ENCODE measurements at places on chromosomes 5 and 9.

- DNase-seq, result no peak
These were observed 42.7 kb downstream of the NCS1 start for GRCh38 chr9:130214776-130215340.

DNA sequence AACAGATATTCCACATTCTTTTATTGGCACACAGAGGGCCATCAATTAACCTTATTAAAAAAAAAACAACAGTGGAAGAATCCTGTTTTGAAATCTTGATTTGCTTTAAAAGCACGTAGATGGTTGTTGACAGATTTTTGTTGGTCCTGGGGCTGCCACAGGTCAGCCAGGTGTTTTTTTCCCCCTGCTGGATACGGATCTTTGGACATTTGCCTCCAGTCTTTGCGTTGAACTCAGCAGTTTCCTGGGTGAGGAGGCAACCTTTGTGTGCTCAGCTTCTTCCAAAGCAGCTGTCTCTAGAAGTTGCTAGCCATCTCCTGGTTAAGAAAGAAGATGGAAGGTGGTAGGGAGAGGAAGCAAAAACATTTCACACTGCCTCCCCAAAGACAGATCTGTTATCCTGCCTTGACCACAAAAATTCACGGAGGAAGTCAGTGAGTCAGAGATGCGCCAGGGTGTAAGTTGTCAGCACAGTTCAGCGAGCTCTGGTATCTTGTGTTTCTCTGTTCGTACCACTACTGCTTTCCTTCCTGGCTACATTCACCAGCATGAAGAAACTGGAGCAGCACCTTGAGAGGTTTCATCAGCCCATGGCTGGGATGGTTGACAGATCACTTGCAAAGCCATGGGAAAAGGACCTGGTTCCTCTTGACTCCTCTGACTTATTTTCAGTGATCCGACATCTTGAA is 207.3 kb downstream of the ARHGAP26 start:
- peak; percentile 11 for DNase-seq

DNA sequence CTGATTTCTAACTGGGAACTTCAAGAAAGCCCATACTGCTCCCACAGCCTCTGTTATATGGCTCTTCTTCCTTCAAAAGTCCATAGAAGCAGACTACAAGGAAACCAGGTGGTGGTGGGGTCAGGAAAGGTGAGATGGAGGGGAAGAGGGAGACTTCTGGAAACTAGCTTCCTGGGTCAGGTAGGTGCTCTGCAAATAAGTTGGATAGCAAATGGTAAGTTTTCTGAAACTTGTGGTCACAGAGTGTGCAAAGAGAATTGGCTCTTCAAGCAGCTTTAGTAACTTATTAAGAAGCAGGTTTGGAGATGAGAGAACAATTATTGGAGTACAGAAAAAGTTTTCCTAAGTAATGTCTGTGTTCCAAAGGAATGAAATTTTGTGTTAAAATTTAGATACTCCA is 316.9 kb downstream of the ADGRV1 start:
- DNase-seq, result no peak

DNA sequence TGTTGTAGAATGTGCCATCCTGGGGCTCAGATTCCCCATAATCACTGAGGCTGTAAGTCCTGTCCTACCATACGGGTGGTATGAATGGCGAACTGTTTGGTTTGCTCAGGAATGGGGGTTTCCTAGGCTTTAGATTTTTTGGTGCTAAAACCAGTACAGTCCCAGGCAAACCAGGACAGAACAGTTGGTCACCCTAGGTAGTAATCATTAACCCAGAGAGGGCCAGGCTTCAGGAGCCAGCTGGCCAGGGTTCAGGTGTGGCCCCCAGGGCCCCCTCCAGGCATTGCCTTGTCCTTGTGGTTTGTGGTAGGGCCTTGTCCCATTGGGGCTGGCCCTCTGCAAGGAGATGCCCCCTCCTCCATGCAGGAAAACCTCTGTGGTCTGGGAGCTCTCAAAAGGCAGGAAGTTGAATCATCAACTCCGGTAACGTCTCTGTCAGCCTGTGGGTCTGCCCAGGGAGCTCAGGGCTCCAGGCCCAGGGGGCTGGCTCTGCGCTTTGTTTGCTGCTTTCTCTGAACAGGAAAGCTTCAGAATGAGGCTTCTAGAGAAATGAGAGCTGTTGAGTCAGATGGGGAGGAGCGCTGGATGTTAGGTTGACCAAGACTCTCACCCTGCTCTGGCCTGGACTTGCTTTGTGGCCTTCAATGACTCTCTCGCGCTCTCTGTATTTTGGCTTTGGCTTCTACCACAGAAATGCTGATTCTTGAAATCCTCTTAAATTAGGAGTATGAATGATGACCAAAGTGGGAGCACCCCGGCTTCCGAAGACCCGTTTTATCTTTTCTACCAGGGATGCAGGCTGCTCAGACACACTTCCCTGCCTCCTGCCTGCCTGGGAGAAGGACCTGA is 22.2 kb upstream of the JADE2 start:
- no peak for DNase-seq

GRCh38 chr9:114611516-114612271 is 603 bp downstream of the TMEM268 start:
- DNase-seq, result no peak

Data from stimulated activated CD4-positive, alpha-beta T cell treated with anti-CD3 and anti-CD28 coated beads, Interleukin-1b, Interleukin-23, amount 100 ng/mL, for 1 hour (primary cell).